ENCODE measurements at places on chromosomes 5 and 9. TPM values are rescaled to one million over a fixed set of nuclear protein-coding genes. Genes with fewer than 3 reads are reported as not detected.

STK32A gene
- total RNA-seq: 2.0 TPM

C9orf153 gene
- total RNA-seq: 0.12 TPM

THG1L gene
- 11.8 TPM for total RNA-seq

DNA sequence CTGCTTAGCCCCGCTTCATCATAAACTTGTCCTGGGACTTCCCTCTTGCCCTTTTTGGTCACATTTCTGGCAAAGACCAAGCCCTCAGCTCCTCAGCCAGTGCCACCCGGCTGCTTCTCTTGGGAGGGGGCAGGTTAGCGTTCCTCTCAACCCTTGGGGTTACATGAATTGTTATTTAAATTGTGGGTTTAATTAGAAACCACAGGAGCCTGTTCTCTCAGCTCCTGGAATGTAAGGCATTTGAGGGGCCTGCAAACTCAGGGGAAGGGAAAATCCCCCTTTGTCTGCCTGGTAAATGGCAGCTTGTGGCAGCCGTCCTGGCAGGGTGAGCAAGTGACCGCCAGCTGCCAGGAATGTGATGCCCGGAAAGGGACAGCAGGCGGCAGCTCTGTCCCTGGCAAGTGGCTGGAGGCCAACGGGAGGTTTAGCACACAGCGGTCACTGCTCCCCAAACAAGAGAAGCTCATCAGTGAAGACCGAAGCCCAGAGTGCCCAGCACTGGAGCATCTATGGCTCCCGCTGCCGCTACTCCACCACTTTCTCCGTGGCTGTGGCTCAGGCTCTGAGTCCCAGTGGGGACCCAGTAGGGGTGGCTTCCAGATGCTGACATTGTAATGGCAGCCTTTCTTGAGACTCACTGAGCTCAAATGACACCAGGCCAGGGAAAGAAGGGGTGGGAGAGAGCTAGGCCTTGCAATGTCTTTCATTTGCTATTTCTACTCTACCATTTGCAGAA lies 51.7 kb downstream of the SHB start:
- H3K4me1 ChIP-seq: peaks cover 58% of the 10 kb centered on the region
- peak; percentile 97 for DNase-seq
- H3K4me3 ChIP-seq: peak overlapping the region; percentile 15
- peak overlapping the region; percentile 85 for H3K27ac ChIP-seq
- no peaks in the 10 kb centered on the region for H3K27me3 ChIP-seq

DNA sequence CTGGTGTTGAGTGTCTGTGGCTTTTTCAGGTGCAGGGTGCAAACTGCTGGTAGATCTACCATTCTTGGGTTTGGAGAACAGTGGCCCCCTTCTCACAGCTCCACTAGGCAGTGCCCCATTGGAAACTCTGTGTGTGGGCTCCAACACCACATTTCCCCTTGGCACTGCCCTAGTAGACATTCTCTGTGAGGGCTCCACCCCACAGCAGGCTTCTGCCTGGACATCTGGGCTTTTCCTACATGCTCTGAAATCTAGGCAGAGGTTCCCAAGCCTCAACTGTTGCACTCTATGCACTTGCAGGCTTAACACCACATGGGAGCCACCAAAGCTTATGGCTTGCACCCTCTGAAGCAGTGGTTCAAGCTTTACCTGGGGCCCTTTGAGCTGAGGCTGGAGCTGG lies 80.9 kb downstream of the BARX1 start:
- peaks cover 9% of the 10 kb centered on the region for H3K36me3 ChIP-seq
- H3K27me3 ChIP-seq: no peaks in the 10 kb centered on the region
- H3K4me1 ChIP-seq: peaks cover 6% of the 10 kb centered on the region
- no peak for DNase-seq
- no peak overlapping the region for H3K27ac ChIP-seq

DNA sequence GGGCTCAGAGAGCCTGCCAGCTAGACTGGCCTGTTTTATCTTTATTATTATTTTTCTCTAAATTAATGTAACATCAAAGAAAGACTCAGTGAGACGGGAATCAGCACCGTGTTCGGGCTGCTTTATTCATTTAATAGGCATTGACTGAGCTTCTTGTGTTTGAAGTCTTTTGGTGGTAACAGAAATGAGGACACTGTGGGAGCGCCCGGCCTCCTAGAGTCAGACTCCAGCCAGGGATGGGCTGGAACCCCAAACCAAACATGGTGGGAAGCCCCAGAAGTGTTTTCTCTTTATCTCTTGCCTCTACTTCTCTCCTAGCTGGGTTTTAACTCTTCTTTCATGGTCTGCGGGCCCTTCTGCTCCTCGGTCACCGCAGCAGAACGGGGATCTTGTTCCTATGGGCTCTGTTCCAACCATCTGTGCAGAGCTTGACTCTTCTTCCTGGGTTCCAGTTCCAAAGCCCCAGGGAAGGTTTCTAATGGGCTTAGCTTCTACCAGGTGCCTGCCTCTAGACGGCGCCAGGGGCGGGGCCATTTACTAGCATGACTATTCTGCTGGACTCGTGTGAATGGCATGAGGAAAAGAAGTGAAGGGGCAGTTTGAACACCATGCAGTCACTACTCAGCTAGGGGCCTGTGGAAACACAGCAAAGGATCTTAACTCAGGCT lies 123.8 kb downstream of the FGF18 start:
- no peaks in the 10 kb centered on the region for H3K36me3 ChIP-seq
- H3K4me1 ChIP-seq: no peaks in the 10 kb centered on the region
- no peaks in the 10 kb centered on the region for H3K27me3 ChIP-seq
- DNase-seq: no peak
- H3K27ac ChIP-seq: no peak overlapping the region

GRCh38 chr5:149604321-149604720 lies 23.0 kb downstream of the ARHGEF37 start:
- H3K27me3 ChIP-seq: no peaks in the 10 kb centered on the region
- no peak for DNase-seq
- no peaks in the 10 kb centered on the region for H3K4me1 ChIP-seq
- H3K4me3 ChIP-seq: no peak overlapping the region
- no peak overlapping the region for H3K27ac ChIP-seq
- H3K36me3 ChIP-seq: no peaks in the 10 kb centered on the region

Data from GM23338 (cell line).